ENCODE measurements at places on chromosomes 7 and 10.

DNA sequence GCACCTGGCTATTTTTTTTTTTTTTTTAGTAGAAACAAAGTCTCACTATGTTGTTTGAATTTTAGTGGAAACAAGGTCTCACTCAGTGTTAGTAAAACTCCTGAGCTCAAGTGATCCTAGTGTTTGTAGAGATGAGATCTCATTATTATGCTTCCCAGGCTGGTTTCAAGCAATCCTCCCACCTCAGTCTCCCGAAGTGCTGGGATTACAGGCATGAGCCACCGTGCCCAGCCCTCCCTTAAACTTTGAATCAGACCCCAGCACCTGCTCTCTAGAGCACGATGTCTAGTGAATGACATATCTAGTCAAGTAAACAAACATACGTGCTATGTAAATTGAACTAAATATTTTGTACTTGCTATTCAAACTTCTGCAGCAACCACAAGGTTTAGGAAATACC lies 105.6 kb upstream of the MYO3A start:
- no peak for DNase-seq

GRCh38 chr7:55589905-55590304 lies 17.6 kb upstream of the VOPP1 start:
- DNase-seq: no peak

- DNase-seq: no peak
Observed at GRCh38 chr7:141381794-141382427, 169.3 kb upstream of the AGK start.

- no peak for DNase-seq
Observed at GRCh38 chr10:822661-823367, 108.7 kb downstream of the LARP4B start.

GRCh38 chr7:88477976-88478375 lies 171.3 kb upstream of the STEAP4 start:
- no peak for DNase-seq

DNA sequence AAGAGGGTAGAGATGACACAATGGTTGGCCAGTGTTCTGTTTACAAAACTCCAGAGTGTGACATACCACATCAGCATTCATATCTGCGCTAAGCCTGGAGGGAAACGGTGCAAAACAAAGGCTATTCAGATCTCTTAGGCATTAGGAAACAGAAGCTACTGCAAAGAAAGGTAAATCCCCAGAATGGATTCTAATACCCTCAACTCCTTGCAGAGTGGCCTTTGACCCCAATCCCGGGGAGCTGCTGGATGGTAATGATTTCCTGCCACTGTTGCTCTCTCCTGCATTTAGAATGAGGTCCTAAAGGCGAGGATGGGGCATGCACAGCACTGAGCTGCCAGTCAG lies 65.2 kb downstream of the AOAH start:
- DNase-seq: no peak

DNA sequence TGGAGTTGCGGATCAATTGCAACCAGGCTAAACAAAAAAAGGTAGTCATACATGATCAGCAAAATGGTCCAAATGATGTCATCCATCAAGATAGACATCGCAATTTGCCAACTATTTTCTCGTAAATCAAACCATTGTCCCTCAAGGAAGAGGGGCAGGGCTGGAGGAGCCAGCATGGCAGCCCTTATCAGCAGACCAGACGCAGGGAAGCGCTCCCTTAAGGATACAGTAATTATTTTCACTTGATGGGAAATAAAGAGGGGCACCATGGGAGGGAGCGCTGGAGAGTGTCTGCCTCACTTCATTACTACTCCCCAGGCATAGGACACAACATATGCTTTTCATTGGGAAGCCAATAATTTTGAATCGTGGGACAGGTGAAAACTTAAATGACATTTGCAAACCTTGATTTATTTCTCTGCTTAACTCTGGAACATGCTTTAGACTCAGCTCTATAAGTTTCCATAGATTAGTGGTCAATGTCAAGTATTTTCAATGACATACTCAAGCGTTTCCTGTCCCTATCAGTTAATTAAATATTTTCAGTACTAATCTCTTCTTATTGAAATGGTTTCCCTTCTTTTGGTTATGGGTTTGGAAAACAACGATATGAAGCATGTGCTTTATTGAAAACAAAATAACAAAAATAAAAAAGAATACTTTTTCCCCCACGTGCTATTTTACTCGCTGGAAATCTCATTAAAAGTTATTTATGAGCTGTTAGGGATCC lies 202.4 kb upstream of the HABP2 start:
- no peak for DNase-seq

- DNase-seq: no peak
Observed at GRCh38 chr7:56007891-56008290, 43.4 kb downstream of the PSPH start.

GRCh38 chr10:77618117-77618516 lies 19.5 kb downstream of the KCNMA1 start:
- DNase-seq: no peak

GRCh38 chr7:33854801-33855350 lies 50.5 kb upstream of the BMPER start:
- DNase-seq: no peak

DNA sequence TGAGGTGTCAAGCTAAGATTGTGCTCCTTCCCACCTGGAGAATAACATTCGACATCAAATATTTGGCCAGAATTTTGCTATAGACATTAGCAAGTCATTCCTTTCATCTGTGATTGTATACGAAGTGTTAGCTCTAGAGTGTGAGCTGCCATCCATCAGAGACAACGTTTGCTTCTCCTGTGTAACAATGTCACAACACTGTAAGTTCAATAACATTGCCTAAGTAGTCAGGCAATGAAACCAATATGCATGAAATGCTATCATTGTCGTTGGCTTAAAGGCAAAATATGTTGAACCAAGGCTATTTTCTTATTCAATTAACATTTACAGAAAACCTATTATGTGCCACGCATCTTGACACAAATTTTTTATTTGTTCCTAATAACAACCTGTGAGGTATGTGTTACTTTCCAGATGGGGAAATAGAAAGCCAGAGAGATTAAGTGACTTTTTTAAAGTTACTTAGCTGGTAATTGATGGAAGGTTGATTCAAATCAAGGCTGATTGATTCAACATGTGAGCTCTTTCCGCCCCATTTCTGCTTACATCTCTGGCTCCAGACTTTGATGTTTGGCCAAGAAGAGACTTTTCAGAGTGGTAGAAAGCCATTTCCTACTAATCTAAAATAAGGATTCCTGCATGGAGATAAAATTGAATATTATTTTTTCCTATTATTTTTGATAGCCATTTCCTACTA lies 32.0 kb downstream of the BET1 start:
- no peak for DNase-seq

DNA sequence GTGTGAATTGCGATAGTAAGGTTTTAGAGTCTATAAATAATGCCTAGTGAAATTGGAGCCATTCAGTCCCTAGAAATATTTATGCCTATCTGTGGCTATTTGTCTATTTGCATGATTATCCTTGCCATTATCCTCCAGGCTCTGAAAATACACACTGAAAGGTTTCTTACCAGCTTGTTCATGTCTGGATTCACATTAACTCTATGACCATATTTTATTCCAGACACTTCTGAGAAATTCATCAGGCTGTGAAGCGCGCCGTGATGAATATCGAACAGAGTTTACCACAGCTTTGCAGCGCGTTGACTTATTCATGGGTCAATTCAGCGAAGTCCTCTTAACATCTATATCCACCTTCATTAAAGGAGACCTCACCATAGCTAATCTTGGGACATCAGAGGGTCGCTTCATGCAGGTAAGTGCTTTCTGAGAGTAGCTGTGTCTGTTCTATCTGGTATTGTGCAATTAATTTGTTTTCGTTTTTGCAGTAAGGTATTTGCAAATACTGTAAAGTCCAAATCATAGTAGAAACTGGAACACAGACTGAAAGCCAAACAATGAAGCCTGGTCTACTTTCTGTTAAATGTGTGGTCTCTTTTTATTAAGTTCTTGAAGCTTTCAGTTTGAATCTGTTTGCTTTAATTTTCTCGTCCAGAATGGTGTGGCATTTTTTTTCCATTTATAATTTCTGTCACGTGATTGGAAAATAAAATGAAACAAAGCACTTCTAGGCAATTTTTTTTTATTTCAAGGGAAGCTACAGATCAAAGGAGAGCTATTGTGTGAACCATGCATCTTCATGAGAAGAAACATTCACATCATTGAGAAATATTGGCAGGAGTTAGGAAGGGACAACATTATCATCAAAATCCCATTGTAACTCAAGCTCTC lies 59.7 kb downstream of the MET start:
- no peak for DNase-seq

- no peak for DNase-seq
Observed at GRCh38 chr10:58723186-58723585, 210.5 kb downstream of the BICC1 start.

DNA sequence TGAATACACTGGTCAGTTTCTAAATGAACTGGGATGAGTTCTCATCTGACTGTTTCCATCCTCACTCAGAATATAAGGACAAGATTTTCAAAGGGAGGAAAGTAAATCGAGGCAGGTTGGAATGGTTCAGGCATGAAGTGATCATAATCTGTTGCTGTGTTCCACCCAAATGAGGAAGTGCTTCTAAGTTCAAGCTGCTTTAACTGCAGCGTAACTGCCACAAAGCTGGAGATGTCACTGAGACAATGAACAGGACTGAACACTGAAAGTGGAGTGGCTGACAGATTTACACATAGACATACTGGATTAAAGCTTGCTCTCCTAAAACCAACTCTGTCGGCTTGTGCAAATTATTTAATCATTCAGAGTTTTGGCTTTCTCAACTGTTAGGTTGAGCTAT lies 66.6 kb downstream of the GPR37 start:
- DNase-seq: no peak

DNA sequence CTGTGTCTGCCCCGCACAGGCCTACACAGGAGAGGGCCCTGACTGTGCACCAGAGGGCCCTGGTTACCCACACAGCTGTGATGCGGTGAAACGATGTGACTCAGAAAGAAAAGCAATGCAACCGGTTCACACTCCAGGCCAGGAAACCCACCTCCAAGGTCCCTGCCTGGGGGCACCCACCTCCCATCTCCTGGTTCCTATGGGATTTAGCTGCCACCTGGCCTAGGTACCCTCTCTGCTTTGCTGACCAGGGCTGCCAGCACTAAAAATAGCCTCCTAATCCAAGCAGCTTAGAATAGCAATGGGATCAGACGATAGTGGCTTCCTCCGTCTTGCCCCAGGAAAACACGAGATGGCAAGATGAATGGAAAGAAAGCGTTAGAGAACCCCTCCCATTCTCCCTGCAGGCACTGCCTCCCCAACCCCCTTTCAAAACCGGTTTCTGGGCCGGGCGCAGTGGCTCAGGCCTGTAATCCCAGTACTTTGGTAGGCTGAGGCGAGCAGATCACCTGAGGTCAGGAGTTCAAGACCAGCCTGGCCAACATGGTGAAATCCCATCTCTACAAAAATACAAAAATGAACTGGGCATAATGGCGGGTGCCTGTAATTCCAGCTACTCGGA lies 12.4 kb downstream of the RBP3 start:
- DNase-seq: no peak

GRCh38 chr7:43470110-43470509 lies 112.8 kb upstream of the STK17A start:
- DNase-seq: no peak

GRCh38 chr7:16951483-16952080 lies 69.8 kb upstream of the AGR3 start:
- DNase-seq: no peak

GRCh38 chr7:81583090-81583489 lies 186.8 kb downstream of the HGF start:
- no peak for DNase-seq

DNA sequence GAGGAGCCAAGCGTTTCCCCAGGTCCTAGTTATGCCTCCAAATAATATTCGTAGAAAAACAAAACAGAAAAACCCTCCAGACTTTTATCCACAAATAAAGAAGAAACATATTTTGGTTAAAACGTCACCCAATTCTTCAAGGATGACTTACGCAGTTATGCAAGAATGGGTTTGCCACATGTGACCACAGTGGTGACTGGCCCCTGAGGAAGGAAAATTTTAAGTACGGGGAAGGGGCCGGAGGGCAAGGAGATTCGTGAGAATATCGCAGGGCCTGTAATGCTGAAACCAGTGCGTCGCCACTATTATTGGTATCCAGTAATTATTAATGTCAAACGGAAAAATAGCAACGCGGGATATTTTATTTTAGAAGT lies 537 bp upstream of the MRPS24 start:
- DNase-seq: no peak

- no peak for DNase-seq
Observed at GRCh38 chr10:121591186-121591585, 7.1 kb downstream of the FGFR2 start.

DNA sequence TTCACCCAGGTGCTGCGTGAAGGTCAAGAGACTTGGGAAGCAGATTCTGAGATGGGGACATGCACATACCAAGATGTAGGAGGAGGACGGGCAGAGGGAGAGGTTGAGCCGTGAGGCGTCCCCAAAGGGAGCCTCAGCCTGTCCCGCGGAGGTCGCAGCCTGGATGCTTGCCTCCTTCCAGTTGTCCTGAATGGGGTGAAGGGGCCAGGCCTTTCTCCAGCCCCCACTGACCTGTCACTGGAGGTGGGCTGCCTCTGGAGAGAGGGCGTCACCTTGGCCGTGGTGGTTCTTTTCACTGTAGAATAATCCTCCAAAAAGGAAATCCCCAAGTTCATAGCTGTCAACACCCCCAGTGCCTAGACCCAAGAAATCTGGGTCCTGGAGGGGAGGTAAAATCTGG lies 283.0 kb upstream of the VSTM2A start:
- DNase-seq: no peak

Measured in stimulated activated CD4-positive, alpha-beta T cell treated with anti-CD3 and anti-CD28 coated beads, Interleukin-1b, Interleukin-23, amount 100 ng/mL, for 1 hour (primary cell).